ENCODE measurements at places on chromosomes 6 and 20.

DNA sequence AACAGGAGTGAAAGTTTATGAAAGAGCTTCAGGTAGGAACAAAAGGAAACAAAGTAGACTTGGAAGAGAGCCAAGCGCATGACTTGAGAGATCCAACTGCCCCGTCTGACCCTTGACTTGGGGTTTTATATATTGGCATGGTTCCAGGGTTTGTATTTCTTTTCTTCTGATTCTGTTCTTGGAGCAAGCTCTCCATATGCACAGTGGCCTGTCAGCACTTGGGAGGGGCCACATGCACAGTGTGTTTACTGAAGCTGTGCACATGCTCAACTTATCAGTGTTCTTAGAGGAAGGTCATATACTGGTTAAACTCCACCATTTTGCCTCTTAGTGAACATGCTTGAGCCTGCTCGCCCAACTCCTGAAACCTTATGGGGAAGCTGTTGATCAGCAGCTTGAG lies 953.7 kb downstream of the TFAP2A start:
- no peak for DNase-seq

DNA sequence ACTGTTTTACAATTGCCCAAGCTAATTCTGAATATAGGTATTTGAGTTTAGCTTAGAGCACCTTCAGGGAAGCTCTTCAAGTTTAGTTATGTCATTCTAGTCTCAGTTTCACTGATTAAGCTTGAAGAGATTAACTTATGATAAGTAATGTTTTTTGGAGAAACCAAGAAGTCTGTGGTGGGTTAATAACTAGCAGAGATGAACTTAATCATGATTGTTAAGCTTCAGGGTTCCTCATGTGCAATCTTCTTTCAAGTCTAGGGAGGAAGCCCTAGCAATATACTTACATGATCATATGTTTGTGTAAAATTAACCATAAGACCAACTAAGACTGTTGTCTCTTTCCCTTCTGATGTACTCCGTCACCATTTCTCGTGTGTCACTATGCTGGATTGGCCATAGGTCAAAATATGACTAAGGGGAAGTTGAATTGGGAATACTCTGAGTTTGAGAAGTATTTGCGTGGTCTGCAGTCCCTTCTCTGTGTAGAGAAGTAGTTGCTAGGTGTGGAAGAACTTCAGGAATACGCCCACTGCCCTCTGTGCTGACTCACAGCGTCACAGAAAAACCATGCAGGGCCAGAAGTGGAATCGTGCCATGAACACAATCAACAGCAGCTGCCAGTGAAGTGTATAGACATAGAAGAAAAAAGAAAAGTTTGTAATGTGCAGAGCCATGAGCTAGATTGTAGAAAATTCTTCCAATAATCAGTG lies 88.3 kb downstream of the SH3BGRL2 start:
- no peak for DNase-seq

GRCh38 chr20:48260129-48260756 lies 475.0 kb upstream of the SULF2 start:
- DNase-seq: no peak

DNA sequence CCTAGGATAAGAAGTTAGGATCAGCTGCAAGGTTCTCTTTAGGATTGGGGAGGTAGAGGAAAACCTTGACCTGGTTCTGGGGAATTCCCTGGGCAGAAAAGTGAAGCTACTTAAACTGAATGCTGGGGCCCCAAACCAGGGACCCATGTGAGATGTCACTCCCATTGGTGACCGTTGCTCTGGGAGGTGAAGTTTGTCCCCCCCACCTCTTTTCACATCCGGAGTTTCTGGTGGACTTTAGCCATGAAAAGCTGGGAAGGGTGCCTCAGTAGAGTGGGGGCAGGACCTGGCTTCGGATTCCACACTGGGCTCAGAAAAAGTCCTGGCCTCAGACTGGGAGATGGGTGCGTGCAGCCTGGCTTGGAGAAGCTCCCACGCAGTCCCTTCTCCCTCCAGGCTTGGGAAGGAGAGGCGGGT lies 13.2 kb downstream of the TJAP1 start:
- DNase-seq: no peak

GRCh38 chr20:25117990-25118389 lies 36.0 kb upstream of the VSX1 start:
- DNase-seq: no peak

DNA sequence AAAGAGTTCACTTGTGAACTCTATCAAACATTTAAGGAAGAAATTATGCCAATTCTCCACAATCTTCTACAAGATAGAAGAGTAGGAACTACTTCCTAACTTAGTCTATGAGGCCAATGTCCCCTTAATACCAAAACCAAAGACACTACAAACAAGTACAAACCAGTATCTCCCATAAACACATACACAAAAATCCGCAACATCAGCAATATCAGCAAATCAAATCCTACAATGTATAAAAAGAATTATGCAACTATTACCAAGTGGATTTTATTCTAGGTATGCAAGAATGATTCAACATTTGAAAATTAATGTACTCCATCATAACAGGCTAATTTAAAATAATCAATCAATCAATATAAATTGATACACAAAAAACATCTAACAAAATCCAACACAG lies 45.4 kb downstream of the SYCP2 start:
- no peak for DNase-seq

GRCh38 chr6:134739299-134740026 lies 210.4 kb downstream of the ALDH8A1 start:
- no peak for DNase-seq

DNA sequence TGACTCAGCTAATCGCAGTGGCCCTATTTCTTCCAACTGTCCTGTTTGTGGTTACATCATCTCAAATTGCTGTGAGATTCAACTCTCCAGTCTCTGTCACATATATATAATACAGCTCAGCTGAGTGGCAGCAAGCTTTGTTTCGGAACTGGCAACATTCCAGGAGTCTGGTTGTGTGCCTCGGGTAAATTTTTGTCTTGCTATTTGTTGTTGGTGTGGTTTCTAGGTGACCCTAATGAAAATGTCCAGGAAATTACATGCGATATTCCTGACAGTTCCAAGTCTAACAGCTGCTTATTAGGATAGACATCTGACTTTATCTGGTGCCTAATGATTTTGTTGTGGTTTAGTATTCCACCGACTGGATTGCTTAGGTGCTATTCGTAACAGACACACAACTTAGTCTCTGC lies 581.8 kb downstream of the CD109 start:
- DNase-seq: no peak

GRCh38 chr6:139242457-139243240 lies 49.1 kb downstream of the TXLNB start:
- DNase-seq: no peak
